Activated CD4-positive, alpha-beta T cell treated with anti-CD3 and anti-CD28 coated beads, Interleukin-2, amount 50 U/mL, for 1 hour (primary cell): ENCODE measurements at places on chromosomes 3 and 15.

GRCh38 chr15:49521802-49522201 is 98.8 kb downstream of the FGF7 start:
- no peak for DNase-seq

DNA sequence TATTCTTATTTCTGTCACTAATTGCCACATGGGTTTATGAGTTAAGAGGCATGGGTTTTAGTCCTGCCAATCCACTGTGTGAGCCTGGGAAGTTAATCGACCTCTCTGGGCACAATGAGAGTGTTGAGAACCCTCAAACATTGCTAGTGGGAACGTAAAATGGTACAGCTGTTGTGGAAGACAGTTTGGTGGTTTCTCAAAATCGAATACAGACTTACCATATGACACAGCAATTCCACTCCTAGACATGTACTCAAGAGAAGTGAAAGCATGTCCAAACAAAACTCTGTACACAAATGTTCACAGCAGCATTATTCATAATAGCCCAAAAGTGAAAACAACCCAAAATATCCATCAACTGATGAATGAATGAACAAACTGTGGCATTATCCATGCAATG is 5.7 kb upstream of the GNB5 start:
- no peak for DNase-seq

GRCh38 chr3:115113367-115113766 is 33.7 kb downstream of the ZBTB20 start:
- DNase-seq, result no peak

DNA sequence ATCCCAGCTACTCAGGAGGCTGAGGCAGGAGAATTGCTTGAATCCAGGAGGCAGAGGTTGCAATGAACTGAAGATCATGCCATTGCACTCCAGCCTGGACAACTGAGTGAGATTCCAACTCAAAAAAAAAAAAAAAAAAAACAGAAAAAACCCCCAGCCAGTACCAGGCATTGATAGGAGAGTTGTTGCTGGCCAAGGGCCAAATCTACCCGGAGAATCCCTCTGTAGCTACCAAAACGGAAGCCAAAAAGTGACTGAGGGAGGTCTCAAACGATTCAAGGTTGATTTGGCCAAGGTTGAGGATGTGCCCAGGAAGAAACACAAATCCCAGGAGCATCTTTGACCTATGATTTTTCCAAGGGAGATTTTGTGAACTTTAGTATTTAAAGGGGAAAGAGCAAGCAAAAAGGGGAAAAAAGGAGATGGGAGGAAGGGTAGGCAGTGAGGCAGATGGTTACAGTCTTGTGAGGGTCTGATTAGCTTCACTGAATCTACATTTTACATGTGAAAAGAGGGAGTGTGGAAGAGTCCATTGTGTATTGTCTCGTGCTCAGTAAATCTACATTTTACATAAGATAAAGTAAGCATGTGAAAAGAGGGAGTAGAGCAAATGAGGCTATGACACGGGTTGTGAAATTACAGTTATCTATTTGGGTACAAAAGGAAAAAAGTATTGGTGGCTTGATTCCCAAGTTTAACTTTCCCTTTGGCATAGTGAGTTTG is 32.8 kb downstream of the SETMAR start:
- no peak for DNase-seq

DNA sequence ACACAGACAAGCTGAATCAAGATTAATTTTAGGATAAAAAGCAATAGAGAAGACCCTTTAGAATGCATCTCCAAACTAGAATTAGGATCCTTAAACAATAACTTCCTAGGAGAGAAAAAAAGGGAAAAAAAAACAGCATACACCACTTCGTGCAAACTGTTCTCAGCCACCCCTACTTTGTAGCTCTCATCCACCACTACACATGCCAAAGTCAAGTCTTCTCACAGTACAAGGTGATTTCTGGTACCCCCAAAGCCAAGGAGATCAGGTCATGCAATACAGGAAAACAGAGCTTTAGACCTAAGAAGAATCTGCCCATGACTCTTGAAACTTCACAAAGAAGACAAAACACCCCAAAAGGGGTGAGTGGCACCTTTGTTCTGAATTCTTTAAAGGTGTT is 166.9 kb downstream of the SUCNR1 start:
- DNase-seq, result no peak

GRCh38 chr3:106013971-106014370 is 145.2 kb upstream of the CBLB start:
- DNase-seq, result no peak

DNA sequence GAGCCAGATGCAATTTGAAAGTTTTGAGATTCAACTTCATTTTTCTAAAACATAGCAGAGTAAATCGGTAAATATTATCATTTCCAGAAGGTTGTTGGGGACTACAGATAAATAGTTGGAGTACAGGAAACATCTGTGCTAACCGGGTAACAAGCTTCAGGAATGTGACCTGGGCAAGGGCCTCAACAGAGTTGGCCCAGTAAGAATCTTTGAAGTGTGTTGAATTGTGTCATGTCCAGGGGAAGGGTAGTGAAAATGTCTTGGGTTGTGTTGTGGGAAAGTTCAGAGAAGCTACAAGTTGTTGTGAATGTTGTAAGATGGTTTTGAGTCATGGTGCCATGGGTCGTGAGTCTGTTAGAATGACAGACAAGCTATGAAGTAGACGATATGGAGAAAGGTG is 35.7 kb downstream of the SQOR start:
- DNase-seq, result no peak

GRCh38 chr3:66362541-66362941 is 138.3 kb downstream of the LRIG1 start:
- DNase-seq, result no peak

GRCh38 chr3:36954452-36955134 is 9.7 kb upstream of the TRANK1 start:
- DNase-seq, result no peak

- peak; percentile 30 for DNase-seq
Measured at GRCh38 chr15:92097474-92098178, 244.1 kb downstream of the SLCO3A1 start.

GRCh38 chr3:57006949-57007419 is 53.5 kb upstream of the SPATA12 start:
- no peak for DNase-seq

- no peak for DNase-seq
Measured at GRCh38 chr3:41265823-41266273, 66.5 kb downstream of the CTNNB1 start.

GRCh38 chr3:35639254-35640186 is at the start of gene ARPP21:
Gene ARPP21 (plus strand): TSS chr3:35639525. CDS start chr3:35681752, 42,227 bp downstream.
- no peak for DNase-seq

DNA sequence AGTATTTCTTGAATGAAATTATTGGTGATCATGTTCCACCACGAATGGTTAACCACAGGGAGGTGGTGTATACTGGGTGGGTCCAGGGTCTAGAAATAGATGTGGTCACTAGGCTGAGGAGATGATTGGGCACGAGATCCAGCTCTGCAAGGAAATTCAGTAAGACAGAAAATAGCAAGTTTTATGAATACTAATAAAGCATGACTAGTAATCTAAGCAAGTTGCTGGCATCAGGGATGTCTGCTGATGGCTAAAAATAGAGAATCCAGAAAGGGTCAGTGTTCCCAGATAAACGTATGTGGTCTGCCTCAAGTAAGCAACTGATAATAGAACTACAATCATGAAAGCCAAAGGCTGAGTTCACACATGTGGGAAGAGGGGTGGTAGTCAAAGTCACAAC is 108.3 kb upstream of the FRMD4B start:
- DNase-seq, result no peak

- no peak for DNase-seq
Measured at GRCh38 chr15:95733931-95734330, 596.6 kb upstream of the NR2F2 start.

GRCh38 chr15:94924971-94925598 is 693.7 kb downstream of the MCTP2 start:
- DNase-seq, result no peak

DNA sequence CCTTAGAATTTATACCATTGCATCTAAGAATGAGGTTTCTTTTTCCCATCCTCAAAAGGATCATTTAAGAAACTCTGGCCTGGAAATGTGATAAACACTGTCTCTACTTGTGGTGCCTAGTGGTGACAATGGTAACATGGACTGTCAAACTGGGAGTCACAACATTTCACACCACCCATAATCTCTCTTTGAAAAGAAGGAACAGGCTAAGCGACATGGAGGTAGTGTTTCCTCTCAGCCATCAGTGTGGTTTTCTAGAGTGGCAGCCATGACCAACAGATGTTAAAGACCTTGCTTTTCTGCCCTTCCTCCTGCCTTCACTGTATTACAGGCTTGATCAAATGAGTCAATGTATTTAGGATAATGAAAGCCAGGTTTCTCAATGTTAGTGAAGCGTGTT is 283.1 kb upstream of the STAC start:
- no peak for DNase-seq

DNA sequence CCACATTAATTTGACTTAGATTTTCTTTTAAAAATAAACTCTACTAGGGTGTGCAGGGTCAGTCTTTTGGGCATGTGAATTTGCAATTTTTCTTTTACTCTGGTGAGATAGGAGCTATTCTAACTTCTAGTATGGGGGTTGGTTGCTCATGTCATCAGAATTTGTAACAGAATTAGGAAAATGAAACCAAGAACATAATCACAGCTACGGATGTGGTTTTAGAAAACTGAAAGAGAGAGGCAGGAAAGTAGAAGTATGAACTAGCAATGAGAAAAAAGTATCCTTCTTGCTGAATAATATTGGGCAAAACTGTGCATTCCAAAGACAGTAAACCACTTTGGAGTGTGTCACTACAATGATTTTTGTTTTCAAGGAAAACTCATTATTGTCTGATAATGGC is 43.3 kb downstream of the ADPGK start:
- no peak for DNase-seq

- DNase-seq, result peak; percentile 1
Measured at GRCh38 chr3:100634493-100635272, 25.3 kb downstream of the ADGRG7 start.

GRCh38 chr3:194994551-194994981 is 276.4 kb downstream of the XXYLT1 start:
- no peak for DNase-seq

- DNase-seq, result no peak
Measured at GRCh38 chr15:38128341-38128781, 124.3 kb upstream of the SPRED1 start.

DNA sequence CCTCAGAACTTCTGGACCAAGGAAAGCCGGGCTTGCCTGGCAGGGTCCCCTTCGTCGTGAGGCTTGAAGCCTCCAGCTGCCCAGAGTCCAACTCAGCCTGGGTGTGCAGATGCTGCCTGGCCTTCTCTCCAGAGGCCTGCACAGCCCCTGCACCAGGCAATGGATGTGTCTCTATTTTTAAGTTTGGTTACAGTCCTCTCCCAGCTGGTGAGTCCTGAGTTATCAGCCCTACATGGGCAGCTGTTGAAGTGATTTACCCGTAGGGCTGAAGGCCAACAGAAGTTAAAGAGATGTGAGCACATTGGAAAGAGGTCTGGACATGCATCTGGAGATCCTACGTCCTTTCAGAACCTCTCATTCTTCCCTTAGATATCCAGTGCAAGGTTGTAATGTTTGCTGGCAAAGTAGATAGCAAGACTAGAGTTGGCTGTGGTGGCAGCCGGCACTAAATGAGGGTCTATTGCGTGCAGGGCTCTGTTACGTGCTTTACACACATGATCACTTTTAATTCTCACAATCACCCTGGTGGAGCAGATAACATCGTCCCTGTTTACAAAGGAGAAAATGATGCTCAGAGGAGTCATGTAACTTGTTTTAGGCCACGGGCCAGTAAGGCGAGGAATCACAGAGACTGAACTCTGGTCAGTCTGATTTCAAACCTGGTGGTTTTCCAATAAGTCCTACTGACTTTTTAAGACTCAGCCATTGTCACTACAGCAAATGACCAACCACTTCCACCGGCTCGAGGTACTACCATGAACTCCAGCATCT is 9.9 kb downstream of the FYCO1 start:
- DNase-seq, result no peak

GRCh38 chr3:46904303-46905212 is 27.0 kb downstream of the PTH1R start:
- no peak for DNase-seq

GRCh38 chr3:102105193-102105592 is 255.9 kb downstream of the NFKBIZ start:
- DNase-seq, result no peak

GRCh38 chr3:114660808-114661207 is 367.0 kb downstream of the TIGIT start:
- no peak for DNase-seq

GRCh38 chr15:43134157-43134635 is 810 bp downstream of the TMEM62 start:
- DNase-seq, result no peak

- DNase-seq, result no peak
Measured at GRCh38 chr3:117485841-117486240, 776.3 kb downstream of the TUSC7 start.

- DNase-seq, result no peak
Measured at GRCh38 chr3:66957367-66957766, 40.7 kb upstream of the KBTBD8 start.

GRCh38 chr3:65532215-65532614 is 506.5 kb downstream of the MAGI1 start:
- DNase-seq, result no peak

GRCh38 chr3:62378921-62379320 is 5.6 kb upstream of the FEZF2 start:
- no peak for DNase-seq

DNA sequence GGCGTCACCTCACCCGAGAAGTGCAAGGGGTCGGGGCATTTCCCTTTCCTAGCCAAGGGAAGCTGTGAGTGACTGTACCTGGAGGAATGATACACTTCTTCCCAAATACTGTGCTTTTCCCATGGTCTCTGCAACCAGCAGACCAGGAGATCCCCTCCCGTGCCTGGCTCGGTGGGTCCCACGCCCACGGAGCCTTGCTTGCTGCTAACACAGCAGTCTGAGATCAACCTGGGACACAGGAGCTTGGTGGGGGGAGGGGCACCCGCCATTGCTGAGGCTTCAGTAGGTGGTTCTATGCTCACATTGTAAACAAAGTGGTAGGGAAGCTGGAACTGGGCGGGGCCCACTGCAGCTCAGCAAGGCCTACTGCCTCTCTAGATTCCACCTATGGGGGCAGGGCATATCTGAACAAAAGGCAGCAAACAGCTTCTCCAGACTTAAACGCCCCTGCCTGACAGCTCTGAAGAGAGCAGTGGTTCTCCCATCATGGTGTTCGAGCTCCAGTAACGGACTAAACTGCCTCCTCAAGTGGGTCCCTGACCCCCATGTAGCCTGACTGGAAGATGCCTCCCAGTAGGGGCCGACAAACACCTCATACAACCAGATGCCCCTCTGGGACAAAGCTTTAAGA is 31.4 kb upstream of the ABHD5 start:
- no peak for DNase-seq
